ENCODE measurements at places on chromosomes 6 and 20. TPM values are rescaled to one million over a fixed set of nuclear protein-coding genes. Genes with fewer than 3 reads are reported as not detected.

DNA sequence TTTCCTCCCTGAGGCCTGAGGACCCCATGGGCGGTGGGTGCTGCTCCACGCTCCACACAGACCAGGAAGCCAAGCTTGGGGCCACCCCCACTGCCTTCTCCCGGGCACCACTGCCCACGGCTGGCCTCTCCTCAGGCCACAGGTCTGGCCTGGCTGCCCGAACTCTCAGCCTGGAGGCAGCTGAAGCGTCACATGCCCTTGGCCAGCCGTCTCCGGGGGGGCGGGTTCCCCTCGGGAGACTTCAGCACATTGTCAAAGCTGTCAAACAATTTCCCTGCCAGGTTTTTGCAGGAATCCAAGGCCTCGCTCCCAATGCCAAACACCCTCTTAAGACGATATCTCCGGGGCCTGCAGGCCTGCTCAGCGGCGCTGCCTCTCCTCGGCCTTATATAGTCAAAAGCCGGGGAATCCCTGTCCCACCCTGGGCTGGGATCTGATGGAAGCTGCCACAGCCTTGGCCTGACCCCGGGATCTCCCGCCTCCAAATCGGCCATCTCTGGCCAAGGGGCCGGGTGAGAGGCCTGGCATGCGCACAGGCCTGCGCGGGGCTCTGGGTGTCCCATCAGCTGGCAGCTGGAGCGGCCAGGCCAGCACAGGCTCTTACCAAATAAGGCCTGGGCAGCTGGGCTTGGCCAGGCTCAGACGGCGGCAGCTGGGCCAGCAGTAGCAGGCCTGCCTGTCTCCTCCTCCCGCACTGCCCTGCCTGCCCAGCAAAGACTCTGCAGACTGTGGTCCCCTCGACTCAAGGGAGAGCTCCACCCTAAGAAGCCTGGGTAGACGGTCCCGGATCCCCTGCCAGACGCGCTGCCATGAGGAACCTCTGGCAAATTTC lies 49.7 kb downstream of the RBM38 start:
- DNase-seq: peak; percentile 82

- DNase-seq: no peak
These were observed 339.0 kb upstream of the CITED2 start for GRCh38 chr6:139713424-139713823.

DNA sequence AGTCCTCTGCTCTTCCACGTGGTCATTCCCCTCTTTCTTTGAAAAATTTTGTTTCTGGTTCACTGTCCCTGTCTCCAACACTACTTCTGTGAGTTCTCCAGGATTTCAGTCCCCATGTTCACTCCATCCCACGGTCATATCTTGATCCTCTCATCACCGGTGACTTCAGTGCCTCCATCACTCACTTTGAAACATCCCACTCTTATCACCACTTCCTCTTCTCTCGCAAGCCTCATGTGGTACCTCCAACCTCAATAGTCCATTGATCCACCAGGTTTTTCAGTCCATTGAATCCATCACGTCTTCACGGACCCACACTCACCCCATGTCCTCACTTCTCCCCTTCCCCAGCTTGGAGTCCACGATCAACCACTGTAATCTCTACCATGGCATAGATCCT lies 64.8 kb downstream of the CARMIL1 start:
- no peak for DNase-seq

DNA sequence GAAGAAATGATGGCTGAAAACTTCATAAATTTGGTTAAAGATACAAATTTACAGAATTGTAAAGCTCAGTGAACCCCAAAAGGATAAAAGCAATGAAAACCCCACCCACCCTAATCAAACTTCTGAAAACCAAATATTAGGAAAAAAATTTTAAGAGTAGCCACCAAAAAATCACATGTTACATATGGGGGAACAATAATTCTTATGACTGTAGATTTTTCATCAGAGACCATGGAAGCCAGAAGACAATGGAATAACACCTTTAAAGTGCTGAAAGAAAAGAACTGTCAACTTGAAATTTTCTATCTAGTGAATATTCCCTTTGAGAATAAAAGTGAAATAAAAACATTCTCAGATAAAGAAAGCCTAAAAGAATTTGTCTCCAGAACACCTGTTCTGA lies 24.4 kb downstream of the PROCR start:
- no peak for DNase-seq

DNA sequence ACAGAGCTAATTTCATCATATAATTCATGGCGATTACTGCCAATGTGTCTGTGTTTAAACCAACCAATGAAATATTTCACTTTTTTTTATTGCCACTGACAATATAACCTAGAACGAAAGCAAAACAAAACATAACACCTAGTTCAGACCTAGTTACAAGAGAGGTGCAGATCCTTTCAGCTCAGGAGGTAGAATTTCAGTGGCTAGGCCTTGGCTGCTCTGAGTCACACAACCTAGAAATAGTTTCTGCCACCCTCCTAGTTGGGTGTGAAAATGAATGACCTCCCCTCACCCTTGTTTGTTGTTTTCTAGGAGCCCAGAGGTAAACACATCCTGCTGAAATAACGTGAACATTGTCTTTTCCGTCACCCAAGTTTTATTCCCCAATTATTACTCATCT lies 356.3 kb downstream of the HTR1B start:
- DNase-seq: no peak

BMP6 gene
- 1.4 TPM for polyA plus RNA-seq

SRMS gene
- 0.23 TPM for polyA plus RNA-seq

MLN gene
- not detected for polyA plus RNA-seq

DLL1 gene
- polyA plus RNA-seq: 17.0 TPM

- no peak for DNase-seq
These were observed 38.9 kb upstream of the CD2AP start for GRCh38 chr6:47438481-47439347.

SLC17A2 gene
- not detected for polyA plus RNA-seq

DNA sequence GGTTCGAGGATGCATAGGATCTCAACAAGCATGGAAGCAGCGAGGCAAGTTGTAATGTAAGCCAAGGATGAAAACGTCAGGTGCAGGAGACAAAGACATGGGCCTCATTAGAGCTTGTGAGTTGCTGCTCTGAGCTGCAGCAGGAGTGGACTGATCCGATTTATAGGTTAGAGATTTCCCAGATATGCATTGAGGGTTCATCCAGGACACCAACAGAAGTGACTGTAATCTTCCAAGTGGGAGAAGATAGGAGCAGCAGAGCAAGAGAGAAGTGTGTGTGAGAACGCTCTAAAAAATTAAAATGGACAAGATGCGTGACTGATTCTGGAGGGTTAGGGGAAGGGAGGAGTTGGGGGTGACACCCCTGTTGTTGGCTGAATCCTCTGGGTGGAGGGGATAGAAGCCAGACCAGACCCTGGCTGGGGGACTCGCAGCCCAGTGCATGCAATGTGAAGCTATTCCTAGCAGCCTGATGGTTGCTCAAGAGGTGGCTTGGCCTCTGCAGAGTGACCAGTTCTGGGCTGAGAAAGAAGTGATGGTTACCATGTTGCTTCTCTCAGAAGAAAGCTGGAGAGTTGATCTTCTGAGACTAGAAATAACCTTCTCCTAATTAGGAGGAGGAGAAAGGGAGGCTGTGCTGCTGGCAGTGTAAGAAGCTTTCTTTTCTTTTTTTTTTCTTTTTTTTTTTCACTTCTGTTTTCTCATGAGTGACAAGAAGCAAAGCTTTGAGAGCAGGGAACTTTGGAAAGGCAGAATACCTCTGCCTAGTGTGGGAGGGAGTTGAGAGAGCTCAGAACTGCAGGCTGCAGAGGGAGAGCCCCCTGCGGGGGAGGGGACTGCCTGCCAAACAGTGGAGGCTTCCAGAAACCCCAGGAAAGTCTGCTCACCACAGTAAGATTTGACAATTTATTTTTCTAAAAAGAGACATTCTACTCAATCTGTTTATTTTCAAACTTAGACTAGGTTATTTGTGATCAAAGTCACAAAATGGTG lies 116.9 kb downstream of the SLX4IP start:
- no peak for DNase-seq

GRCh38 chr6:170066679-170067078 lies 224.2 kb downstream of the DLL1 start:
- no peak for DNase-seq

- no peak for DNase-seq
These were observed 29.0 kb downstream of the HNF4A start for GRCh38 chr20:44384423-44385027.

- DNase-seq: no peak
These were observed 2.4 kb upstream of the AHCY start for GRCh38 chr20:34305333-34306230.

DNA sequence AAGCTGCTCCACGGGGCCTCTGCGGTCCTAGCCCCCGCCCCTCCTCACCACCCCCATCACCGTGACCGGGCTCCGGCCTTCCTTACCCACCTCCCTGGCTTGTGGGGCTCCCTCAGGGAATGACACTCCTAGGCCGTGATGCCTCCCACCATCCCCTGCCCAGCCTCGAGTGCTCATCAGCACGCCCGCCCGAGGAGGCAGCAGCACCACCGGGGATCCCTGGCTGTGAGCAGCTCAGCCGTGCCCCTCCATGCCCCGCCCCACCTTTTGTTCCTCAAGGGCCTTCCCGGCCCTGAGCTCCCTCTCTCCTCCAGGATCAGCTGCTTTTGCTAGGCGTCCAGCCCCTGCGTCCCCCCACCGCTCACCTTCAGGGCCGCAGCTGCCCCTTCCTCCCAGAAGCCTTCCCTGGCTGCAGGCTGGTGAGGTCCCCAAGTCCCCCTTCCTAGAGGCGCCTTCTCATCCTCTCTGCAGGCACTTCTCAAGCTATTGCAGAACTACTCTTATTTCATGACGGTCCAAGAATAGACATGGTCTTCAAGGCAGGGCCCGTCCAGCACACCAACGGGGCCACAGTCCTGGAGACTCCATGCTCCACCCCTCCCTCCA lies 3.0 kb downstream of the FNDC11 start:
- no peak for DNase-seq

- DNase-seq: no peak
These were observed 10.5 kb downstream of the PLN start for GRCh38 chr6:118558464-118559217.

DNA sequence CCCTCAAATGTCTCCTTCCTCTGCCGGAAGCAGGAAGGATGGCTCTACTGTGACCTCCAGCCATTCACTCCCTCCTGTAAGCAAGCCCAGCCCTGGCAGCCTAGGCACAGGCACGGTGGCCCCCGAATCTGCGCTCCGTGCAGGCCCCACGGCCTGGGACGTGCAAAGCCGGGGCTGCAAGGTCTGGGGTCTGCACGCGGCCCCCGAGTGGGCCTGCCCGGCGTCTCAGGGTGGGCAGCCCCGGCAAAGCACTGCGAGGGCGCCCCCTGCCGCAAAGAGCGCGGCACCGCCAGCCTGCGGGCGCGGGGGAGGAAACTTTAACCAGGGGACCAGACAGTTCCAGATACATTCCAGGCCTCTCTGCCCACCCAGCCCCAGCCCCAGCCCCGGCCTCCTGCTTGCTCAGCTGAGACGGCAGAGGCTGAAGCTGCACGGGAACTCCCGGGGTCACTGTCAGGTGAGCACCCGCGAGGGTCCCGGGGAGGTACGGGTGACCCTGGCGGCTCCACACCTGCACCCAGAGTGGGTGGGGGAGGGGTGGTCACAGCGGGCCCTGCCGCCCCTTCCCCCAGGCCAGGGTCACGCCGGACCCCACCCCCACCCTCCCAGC lies 98.8 kb downstream of the ASXL1 start:
- DNase-seq: peak; percentile 73

PRL gene
- 3.3 TPM for polyA plus RNA-seq

GRCh38 chr20:40843251-40843650 lies 154.2 kb upstream of the MAFB start:
- DNase-seq: peak; percentile 20

TREM1 gene
- polyA plus RNA-seq: 0.22 TPM

GSTA2 gene
- not detected for polyA plus RNA-seq

DNA sequence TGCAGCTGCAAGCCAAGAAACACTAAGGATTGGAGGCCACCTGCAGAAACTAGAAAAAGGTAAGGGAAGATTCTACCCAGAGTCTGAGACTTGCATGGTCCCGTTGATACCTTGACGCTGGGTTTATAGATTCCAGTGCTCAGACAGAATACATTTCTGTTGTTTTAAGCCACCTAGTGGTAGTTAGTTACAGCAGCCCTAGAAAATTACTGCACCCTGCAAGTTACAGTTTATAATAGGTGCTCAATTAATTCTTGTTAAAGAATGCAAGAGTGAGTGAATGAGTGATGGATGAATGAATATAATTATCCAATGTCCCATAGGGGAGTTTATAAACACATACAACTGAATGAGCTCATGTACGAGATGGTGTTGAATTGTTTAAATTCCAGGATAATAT lies 453.1 kb upstream of the SLC35B3 start:
- no peak for DNase-seq

SAMD10 gene
- polyA plus RNA-seq: 3.1 TPM

- DNase-seq: peak; percentile 68
These were observed 79.5 kb downstream of the ZMYND8 start for GRCh38 chr20:47276851-47277534.

GRCh38 chr6:100803264-100804045 lies 77.7 kb downstream of the ASCC3 start:
- DNase-seq: no peak

GRCh38 chr6:87919001-87919400 lies 128.6 kb upstream of the SPACA1 start:
- DNase-seq: no peak

- no peak for DNase-seq
These were observed 60.2 kb downstream of the EZR start for GRCh38 chr6:158758941-158759479.

DNA sequence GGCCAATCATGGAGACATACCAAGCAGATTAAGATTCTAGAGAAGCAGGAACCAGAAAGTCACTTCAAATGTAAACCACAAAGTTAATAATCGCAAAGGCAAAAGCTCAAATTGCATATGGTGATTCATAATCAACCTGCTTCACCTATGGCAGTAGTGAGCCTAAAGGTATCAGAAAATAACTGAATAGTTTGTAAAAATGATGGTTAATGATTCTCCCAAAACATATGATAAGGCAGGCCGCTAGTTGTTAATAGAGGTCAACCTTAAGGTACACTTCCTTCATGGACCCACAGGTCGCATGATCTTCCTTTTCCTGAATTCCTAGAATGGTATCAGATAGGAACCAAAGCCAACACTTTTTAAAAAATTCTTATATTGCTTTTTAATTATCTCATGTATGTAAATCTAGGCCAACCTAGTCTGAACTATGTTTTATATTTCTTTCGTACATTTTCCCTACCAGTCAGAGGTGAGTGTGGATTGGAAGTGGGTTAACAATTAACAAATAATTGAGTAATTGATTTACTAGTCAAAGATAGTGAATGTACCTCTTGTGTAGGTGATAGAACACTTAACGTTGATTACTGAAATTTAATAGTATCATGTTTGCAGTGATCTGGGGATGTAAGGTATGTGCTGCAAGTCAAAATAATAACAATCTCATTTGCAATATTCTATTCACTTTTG lies 16.4 kb downstream of the TAAR2 start:
- no peak for DNase-seq

GRCh38 chr20:44454306-44454963 lies 21.2 kb upstream of the TTPAL start:
- no peak for DNase-seq

HLA-C gene
- 46.1 TPM for polyA plus RNA-seq

GRCh38 chr20:1225783-1226654 lies at the start of gene RAD21L1:
RAD21L1 (plus strand) TSS chr20:1226044; CDS start chr20:1228454, 2,410 bp downstream.
- DNase-seq: peak; percentile 54

DNA sequence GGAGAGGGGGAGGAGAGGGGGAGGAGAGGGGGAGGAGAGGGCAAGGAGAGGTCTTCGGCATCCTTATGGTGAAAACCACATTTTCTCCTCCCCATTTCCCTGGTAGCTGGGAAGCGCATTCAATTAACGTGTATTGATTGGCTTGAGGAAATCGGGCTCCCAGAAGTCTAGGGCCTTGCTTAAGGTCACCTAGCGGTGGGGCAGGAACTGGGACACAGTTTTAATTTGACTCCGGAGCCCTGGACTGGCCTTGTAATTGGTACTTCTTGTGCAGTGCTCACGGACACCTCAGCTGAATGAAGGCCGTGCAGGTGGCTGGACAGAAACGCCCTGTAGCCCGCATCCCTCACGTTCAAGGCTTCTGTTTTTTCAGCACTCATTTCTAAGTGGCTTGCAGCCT lies 42.8 kb downstream of the CTCFL start:
- no peak for DNase-seq
